ENCODE measurements at places on chromosomes 4 and X. TPM values are rescaled to one million over a fixed set of nuclear protein-coding genes. Genes with fewer than 3 reads are reported as not detected.

GRCh38 chr4:23483320-23483960, 406.4 kb downstream of the PPARGC1A start:
- DNase-seq: no peak

DNA sequence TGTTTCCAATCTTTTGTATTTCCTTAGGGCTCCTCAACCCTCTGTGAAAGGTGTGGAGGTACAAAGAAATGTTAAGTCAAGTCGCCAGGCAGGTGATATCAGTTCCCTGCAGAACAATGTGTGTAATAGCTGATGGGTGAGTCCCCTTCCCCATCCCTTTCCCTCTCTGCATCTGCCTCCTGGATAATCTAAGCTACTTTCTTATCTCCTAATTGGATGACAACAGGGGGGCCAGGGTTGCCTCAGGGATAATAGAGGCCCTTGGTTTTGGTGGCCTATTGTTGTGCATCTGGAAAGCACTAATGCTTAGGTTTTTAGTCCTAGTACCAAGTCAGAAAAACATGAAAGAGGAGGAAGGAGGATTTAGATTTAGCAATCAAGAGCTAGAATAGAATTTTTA, 29.1 kb downstream of the MAGED1 start:
- DNase-seq: no peak

DNA sequence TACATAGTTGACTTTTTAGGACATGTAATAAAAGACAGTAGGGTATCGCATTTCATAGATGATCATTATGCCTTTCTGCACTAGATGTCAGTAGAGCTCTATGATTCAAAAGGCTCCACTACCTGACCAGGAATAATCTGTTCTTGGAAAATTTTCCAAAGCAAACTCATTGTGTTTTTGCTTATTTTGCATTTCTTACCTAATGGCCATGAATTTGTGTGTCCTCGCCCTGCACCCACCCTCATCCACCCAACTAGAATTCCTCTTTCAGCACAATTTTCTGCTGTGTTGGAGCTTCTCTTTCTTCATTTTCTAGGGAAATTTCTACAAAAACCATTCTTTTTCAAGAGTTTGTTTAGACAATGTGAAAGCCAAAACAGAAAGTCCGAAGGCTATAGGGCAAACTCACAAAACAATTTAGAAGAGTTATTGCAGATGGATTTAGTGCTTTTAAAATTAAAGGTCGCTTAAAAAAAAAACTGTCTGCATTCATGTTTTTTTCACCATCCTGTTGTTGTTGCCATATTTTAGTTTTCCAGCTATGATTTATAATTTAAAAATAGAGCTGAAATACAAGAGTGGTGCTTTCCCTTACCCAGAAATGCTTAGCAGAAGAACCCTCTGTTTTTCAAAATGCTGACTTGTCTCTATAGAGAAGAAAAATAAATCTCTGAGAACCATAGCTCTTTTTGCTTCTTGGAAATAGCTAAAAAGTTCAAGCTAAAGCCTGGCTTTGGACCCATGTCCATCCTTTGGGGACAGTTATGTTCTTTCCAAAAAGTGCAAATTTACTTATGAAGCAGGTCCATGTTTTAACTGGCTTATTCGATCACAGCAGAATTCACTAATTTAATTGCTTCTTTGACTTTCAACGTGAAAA, 183.7 kb downstream of the SPATA18 start:
- DNase-seq: no peak

CLIC2 gene
- 1.2 TPM for total RNA-seq

DNA sequence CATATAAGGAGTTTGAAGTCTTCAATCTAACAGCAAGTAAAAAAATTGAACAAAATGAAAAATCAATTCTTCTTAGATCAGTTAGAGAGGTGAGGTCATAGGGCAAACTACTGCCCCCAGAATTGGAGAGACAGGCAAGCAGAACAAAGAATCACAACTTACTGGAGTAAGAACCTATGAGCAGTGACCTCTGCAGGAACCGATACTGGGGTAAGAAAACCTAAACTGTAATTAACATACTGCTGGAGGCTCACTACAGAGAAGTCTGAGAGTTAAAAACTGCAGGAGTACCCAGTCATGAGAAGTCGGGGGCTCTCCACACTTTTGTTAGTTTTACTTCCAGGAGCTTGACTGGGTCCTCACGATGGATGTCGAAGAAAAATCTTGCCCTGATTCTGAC, 16.0 kb downstream of the CLDN22 start:
- no peak for DNase-seq

GRCh38 chr4:185344743-185345538, 50.8 kb downstream of the LRP2BP start:
- no peak for DNase-seq

GRCh38 chr4:76576824-76577223, 141.8 kb downstream of the SHROOM3 start:
- no peak for DNase-seq

VCX3A gene
- not detected for total RNA-seq

DNA sequence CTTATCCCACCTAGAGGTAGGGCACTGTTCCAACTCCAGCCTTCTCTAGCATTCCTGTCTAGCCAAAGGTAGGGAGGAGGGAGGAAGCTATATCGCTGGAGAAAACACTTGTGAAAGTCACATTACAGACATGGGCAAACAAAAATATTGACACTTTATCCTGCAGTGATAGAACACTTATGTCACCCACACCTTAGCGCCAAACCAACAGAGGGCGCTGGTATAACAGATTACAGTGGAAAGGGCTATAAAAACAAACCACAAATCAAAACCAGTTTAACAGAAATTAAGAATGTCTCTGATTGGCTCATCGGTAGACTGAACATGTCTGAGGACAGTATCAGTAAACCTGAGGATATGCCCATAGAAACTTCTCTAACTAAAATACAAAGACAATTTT, 451.3 kb downstream of the TLL1 start:
- DNase-seq: no peak

DNA sequence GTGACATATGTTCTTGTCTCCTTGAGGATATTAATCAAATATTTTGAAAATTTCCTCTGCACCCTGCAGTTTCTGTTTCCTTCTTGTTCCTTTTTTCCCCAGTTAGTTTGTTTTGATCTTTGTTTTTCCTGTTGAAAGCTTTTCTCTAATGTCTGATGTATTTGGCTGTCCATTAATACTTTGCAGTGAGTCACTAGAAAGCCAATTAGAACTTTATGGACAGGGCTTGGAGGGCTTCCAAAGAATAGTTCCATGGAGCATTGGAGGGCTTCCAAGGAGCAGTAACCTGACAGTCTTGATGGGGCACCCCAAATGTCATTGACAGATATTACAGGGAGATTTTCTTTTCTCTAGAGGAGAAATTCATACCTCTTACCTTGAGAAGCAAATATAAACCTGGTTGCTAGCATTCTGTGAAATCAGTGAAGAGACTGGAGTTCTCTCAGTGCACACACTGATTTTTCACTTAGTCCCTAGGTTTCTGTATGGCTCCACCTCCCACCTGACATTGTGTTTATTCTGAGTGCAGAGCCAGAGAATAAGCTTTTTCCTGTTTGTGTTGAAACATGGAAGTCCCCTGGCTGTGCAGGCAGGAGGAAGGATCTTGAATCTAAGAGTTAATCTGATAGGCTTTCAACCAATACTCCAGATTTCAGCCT, 26.5 kb downstream of the SPARCL1 start:
- DNase-seq: no peak

STATH gene
- total RNA-seq: not detected

DNA sequence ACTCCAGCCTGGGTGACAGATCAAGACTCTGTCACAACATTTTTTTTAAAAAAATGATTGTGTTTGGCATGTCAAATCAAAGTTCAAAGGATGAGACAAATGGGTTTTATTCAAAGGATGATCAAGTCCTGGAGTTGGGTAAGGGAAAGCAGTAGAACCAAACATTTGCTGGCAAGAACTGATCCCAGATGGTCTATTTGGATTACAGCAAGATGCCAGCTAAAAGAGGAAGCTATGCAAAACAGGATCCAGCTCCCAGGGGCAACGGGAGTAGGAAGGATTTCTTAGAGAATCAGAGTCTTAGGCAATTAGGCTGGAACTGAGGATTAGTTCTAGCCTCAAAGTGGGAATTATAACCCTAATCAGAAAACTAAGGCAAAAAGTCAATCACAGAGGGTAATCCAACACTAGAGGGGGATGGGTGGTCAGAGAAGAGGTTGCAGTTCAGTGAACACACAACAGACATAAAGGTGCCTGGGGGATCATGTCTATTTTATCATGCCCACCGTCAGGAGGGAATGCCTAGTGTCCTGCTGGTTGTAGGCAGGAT, 133.0 kb upstream of the PLS3 start:
- no peak for DNase-seq

DNA sequence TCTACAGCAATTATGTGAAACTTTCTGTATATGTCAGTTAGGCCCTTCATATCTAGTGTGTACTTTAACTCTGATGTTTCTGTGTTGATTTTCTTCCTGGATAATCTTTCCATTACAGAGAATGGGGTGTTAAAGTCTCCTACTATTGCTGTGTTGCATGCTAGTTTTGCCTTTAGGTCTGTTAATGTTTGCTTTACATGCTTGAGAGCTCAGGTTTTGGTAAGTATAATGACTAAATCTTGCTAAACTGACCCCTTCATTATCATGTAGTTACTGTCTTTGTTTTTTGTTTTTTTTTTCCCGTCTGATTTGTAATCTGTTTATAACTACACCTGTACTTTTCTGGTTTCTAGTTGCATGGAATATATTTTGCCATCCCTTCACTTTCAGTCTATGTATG, 63.6 kb upstream of the UGT2B15 start:
- no peak for DNase-seq

GRCh38 chrX:24271262-24271661, 42.6 kb downstream of the SUPT20HL2 start:
- no peak for DNase-seq

- no peak for DNase-seq
These were observed 46.5 kb downstream of the ANAPC4 start for GRCh38 chr4:25423548-25423947.

- DNase-seq: no peak
These were observed 10.5 kb upstream of the DHX15 start for GRCh38 chr4:24594887-24595286.

IL15 gene
- total RNA-seq: 2.3 TPM

BMX gene
- not detected for total RNA-seq

DNA sequence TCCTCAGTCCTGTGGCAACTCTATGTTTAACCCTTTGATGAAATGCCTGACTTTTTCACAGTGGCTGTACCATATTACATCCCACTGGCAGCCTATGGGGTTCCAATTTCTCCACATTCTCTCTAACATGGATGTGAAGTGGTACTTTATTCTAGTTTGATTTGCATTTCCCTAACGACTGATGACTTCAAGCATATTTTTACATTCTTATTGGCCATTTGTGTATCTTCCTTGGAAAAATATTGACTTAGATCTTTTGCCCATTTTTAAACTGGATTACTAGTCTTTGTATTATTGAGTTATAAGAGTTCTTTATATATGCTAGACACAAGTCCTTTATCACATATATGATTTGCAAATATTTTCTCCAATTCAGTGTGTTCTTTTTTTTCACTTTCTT, 2.1 kb upstream of the RAB39B start:
- DNase-seq: no peak

- DNase-seq: peak; percentile 28
These were observed 67.6 kb upstream of the SLC7A3 start for GRCh38 chrX:70998411-70999027.

SLC38A5 gene
- total RNA-seq: 23.3 TPM

Measured in CD4-positive, CD25-positive, alpha-beta regulatory T cell (primary cell).